ENCODE measurements at places on chromosomes 13 and 19. TPM values are rescaled to one million over a fixed set of nuclear protein-coding genes. Genes with fewer than 3 reads are reported as not detected.

LRG1 gene
- 0.37 TPM for total RNA-seq

ZNF699 gene
- 5.2 TPM for total RNA-seq

GRCh38 chr19:5128251-5128935 is 159.5 kb downstream of the KDM4B start:
- peaks cover 3% of the 10 kb centered on the region for H3K4me1 ChIP-seq
- no peak overlapping the region for H3K4me3 ChIP-seq
- H3K27ac ChIP-seq: no peak overlapping the region
- H3K36me3 ChIP-seq: peaks cover 15% of the 10 kb centered on the region

LGALS4 gene
- 1.6 TPM for total RNA-seq

SERPINE3 gene
- total RNA-seq: not detected

- H3K27ac ChIP-seq: no peak overlapping the region
- H3K4me3 ChIP-seq: no peak overlapping the region
- peaks cover 25% of the 10 kb centered on the region for H3K27me3 ChIP-seq
- H3K36me3 ChIP-seq: no peaks in the 10 kb centered on the region
These were observed 27.1 kb upstream of the IGFL1 start for GRCh38 chr19:46202426-46202825.

DNA sequence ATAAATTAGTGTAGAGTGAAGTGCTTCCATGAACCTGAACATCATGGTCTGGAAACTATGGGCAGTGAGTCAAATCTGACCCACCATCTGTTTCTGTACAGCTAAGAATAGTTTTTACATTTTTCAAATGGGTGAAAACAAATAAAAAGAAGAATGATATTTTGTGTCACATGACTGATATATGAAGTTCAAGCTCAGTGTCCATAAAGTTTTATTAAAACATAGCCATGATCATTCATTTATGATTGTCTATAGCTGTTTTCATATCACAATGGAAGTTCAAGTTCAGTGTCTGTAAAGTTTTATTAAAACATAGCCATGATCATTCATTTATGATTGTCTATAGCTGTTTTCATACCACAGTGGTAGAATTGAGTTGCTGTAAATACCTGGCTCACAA is 42.7 kb downstream of the ZNF333 start:
- no peaks in the 10 kb centered on the region for H3K36me3 ChIP-seq
- H3K4me3 ChIP-seq: no peak overlapping the region
- DNase-seq: no peak
- no peak overlapping the region for H3K27ac ChIP-seq
- no peaks in the 10 kb centered on the region for H3K27me3 ChIP-seq
- H3K4me1 ChIP-seq: no peaks in the 10 kb centered on the region

DNA sequence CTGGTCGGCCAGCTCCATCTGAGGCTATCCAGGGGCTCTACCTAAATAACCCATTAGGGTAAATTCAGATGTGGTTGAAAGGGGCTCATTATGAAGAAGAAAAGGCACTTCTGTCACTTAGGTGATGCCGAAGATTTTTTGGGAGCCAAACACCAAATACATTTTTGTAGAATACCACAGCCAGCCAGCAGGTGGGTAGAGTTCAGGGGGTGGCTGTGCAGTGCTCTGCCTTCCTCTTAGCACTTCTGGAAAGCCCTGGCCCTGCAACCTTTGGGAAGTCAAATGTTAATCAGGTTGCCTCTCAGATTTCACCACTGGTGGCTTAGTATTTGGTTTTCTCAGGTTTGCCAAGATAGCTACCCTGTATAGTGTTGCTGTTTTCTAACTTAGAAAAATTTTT is 18.5 kb upstream of the GPR18 start:
- H3K4me1 ChIP-seq: peaks cover 81% of the 10 kb centered on the region
- H3K27me3 ChIP-seq: no peaks in the 10 kb centered on the region
- H3K36me3 ChIP-seq: peaks cover 81% of the 10 kb centered on the region
- no peak overlapping the region for H3K4me3 ChIP-seq
- no peak for DNase-seq
